Stimulated activated CD8-positive, alpha-beta memory T cell treated with anti-CD3 and anti-CD28 coated beads, Interleukin-4, amount 100 ng/mL, for 4 hours (primary cell): ENCODE measurements at places on chromosomes 3 and 15.

DNA sequence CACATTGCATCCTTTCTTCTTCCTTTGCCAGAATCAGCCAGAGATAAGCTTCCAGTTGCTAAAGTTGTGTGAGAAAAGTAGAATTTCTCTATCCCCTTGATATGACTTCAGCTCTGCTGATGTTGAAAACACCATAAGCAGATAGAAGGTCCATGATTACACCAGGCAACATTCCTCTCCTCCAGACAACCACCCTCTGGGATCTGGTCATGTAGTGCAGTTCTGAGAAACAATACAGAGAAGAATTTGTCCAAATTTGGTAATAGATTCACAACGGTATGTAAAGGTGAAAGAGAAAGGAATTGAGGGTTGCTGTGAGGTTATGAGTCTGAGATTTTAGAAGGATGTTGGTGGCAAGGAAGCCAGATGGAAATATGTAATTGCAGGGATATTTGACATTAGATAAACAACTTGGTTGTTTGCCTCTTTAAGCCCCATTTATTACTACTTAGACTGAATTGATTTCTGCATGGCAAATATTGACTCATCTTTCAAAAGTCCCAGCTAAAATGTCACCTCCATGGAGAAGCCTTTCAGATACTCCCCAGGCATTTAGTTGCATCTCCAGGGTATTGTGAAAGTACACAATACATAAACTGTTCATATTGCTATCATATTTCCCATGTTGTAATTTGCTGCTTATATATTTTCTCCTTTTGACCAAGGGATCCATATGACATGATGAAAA lies 134.9 kb downstream of the GAP43 start:
- no peak for DNase-seq

- no peak for DNase-seq
Measured at GRCh38 chr3:17144665-17144993, 259.9 kb downstream of the PLCL2 start.

DNA sequence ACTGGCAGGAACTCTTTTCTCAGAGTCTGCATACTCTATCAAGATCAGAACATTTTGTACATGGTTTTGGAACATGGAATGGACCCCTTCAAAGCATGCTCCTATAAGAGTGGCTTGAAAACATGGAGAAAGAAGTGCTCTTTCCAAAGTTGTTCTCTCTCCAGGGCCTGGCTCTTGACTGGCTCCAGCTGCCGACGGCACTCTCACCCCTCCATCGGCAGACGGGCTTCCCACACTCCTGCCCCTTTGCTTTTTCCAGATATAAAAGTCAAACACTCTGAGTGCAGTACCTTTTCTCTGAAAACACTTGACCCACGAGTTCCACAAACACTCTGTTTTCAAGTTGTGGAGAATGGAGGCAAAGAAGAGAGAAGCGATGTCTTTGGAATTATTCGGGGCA lies 72.5 kb upstream of the ONECUT1 start:
- no peak for DNase-seq

DNA sequence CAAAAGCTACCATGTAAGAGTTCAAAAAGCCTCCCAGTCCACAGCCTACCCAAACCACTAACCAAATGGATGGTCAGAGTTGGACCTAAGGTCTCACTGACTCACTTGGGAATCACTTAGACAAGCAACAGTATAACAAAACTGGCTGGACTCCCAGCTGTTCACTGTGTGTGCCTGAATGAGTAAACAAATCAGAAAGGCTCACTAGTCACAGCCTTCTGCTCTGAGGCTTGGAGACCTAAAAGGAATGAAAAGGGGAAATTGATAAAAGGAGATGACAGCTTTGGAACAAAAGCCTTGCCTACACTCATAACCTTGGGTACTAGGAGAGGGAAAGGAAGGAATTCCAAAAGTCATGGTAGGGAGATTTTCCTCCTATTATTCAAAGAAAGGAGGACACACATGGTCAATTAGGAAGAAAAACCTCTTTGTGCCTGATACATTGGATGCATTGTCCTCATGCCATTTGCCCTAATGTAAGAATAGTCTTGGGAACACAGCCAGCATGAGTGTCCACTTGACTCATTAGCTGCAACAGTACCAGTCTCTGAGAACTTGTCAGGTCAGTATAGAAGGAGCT lies 92.3 kb downstream of the FRMD5 start:
- DNase-seq: no peak

DNA sequence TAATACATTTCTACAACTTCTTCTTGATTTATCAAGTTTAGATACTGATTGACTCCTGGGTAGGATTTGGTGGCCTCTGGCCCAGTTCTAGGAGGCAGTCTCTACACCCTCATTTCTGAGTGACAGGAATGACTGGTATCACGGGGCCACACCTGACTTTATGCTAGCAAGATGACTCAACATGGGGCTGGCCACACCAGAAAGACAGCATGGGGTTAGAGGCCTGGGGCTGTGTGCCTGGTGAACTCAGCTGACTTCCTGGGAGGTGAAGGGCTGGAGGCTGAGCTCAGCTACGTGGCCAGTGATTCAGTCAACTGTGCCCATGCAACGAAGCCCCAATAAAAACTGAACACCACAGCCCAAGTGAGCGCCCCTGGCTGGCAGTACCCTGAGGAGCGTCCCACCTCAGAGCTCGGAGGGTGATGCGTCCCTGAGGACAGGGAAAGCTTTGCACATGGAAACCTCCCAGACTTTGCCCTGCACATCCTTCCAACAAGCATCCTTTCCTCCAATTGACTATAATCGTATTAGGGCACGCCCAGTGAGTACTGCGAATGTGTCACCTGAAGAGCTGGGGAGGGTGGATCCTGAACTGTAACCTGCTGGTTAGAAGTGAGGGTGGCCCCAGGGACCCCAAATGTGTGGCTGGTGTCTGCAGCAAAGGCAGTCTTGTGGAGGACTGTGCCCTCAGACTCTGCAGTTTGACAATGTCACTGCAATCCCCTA lies 57.2 kb downstream of the NIPA2 start:
- no peak for DNase-seq

- no peak for DNase-seq
Measured at GRCh38 chr15:94352636-94353487, 121.5 kb downstream of the MCTP2 start.

- DNase-seq: no peak
Measured at GRCh38 chr3:20669184-20669583, 483.2 kb upstream of the SGO1 start.

DNA sequence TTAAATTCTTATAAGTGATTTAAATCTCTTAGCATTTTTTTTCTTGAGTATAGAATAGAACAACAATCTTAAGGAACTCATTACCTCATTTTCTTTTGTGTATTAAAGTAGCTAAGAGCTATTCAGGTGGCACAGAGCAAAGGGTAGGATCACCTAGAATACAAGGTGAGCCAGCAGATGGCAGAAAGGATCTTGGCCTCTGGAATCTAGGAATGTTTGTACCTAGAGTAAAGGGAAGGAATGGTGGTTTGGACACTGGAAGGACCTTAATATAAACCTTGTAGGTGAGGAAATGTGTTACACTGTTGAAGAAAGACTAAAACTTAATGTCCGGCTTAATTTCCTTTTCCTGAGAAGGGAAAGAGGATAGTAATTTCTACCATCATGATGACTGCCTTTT lies 89.0 kb downstream of the GHSR start:
- DNase-seq: no peak

GRCh38 chr15:58544756-58545155 lies 113.0 kb downstream of the LIPC start:
- no peak for DNase-seq

DNA sequence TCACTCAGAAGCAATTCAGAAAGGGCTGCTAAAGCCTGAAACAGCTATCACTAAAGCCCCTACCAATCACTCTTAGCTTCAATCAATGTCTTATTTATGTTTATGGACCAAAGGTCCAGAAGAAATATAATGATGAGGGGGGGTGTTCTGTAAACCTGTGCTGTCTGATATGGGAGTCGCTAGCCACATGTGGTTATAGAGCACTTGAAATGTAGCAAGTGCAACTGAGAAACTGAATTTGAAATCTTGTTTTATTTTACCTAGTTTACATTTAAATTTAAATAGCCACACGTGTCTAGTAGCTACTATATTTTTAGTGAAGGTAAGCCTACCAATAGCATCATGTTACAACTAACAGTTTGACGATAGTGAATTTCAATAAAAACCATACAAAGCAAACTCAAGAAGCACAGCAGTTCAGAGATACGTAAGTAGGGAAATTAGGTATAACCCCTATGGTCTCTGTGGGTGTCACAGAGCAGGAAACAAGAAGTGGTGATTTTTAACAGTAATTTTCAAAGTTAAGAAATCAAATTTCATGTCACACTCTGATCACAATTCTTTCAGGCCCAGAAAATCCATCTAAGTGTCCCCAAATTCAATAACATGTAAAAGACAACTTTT lies 3.6 kb downstream of the POU1F1 start:
- no peak for DNase-seq

GRCh38 chr3:188911026-188911850 lies 260.5 kb upstream of the TPRG1 start:
- DNase-seq: no peak

DNA sequence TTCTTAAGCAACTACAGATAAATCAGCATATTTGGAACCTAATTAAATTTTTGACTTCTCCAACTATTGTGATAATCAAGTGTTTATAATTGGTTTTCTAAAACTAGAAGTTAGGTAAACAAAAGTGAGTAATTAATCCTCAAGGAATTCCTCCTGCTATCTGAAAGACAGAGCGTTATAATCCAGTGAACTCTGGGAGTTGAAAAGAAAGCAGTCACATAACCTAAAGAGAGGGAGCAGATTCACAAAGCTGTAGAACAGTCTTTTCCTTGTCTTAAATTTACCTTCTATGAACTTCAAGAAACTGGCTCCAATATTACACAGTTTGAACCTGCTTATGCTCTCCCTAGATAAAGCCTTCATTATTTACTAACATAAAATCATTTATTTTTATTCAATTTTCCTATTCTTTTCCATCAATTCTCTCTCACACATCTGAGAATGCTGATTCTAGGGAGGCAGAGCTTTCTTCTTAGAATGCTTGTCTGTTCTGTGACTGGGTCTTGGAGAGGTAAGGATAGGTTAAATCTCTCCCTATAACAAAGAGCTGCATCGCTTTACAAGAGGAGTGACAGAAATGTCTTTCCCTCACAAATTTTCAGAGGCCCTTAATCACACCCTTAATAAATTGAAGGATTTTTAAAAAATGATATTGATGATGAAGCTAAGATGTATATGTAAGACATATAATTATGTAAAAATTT lies 132.8 kb downstream of the TUSC7 start:
- no peak for DNase-seq

DNA sequence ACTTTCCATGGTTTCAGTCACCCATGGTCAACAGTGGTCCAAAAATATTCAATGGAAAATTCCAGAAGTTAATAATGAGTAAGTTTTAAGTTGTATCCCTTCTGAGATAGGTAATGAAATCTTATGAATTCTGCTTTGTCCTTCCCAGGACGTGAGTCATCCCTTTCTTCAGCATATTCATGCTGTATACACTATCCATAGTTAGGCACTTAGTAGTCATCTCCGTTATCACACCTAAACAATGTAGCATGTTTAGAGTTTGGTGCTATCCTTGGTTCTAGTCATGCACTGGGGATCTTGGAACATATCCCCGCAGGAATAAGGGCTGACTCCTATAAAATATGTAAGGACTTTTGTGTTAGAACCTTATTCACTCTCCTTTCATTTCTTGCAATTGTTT lies 153.2 kb downstream of the UNC13C start:
- no peak for DNase-seq

- DNase-seq: peak; percentile 54
Measured at GRCh38 chr3:194485881-194486539, 792 bp downstream of the ATP13A3 start.

DNA sequence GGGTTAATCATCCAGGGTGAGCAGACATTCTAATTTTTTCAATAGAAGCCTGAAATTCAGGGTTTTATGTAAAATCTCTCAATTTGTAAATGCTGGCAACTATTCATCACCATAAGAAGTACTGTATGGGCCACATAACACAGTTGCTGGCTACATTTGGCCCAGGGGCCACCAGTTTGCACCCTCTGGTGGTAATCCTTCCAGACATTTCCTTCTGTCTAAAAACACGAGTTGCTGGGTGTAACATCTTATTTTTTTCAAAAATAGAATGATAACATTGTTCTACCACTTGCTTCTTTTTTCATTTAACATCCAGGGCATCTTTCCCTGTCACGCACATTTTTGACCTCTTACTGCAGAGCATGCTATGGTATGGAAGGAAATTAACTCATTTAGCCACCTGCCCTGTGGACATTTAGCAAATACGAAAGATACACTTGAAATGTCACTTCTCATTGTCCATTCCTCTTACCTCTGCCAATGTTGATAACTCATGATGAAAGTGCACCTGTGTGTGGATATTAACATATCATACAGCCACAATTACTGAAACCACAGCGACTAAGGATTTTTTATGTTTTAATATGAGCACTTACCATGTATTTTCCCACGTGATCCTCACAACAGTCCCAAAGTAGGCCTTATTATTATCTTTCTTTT lies 117.5 kb upstream of the ARHGEF3 start:
- DNase-seq: no peak

- DNase-seq: no peak
Measured at GRCh38 chr3:129461461-129462146, 21.6 kb downstream of the IFT122 start.

GRCh38 chr3:57093971-57094535 lies 33.6 kb downstream of the SPATA12 start:
- DNase-seq: no peak

DNA sequence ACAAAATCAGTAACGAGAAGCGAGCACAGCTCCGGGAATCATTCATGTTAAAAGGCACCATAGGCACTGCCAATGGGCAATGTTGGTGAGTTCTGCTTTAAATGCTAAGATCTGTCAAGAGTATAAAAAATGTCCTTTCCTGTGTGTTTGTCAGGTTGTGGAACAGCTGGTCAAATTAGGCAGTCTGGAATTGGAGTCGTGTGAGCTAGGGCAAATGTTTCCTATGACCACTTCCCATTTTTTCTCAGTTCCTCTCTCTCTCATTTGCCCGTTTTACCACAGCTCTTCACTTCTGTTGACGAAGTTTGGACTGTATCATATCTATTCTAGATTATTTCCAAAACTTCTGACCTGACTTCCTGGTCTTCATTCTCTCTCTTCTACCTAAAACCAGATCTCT lies 60.8 kb upstream of the GOLIM4 start:
- DNase-seq: no peak

DNA sequence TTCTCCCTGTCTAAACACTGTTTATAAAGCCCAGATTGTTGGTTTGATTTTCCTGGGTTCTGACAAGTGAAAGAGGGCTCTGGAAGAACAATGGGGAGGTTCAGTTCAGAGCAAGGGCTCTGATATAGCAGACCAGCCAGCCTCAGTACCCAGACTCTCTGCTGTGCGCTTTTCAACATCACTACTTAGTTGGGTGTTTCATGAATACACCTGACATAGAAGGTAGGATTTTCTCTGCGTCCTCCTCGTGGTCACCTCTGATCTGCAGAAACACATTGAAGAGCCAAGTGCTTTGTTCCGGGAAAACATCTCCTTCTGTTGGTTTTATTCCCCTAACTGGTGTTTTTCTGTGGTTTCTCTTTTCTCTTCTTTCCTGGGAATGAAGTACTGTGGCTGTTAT lies 99.5 kb downstream of the EPHB1 start:
- DNase-seq: no peak

DNA sequence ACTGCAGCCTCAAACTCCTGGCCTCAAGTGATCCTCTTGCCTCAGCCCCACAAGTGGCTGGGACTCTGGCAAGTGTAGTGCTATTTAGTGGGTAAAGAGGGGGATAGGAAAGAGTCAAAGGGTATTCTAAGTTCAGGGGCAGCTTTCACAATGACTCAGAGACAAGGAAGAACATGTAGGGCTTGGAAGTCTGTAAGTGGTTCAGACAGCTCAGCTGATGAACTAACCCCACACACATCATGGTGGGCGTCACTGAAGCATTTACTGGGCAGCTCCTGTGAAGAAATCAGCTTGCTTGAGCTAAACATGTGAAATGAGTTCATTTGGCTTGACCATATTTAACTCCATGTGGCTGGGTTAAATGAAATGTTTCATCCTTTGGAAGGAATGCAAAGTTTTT lies 34.6 kb upstream of the THSD4 start:
- DNase-seq: no peak
